ENCODE measurements at places on chromosomes 5 and 9. TPM values are rescaled to one million over a fixed set of nuclear protein-coding genes. Genes with fewer than 3 reads are reported as not detected.

The PCDHGA12 gene
- 0.80 TPM for polyA plus RNA-seq

The LSM11 gene
- 0.92 TPM for polyA plus RNA-seq

The DMGDH gene
- polyA plus RNA-seq, result not detected

The SLC36A3 gene
- polyA plus RNA-seq, result not detected
